Posterior cingulate gyrus (tissue), 11 donors: ENCODE measurements at places on chromosomes 4 and X.

DNA sequence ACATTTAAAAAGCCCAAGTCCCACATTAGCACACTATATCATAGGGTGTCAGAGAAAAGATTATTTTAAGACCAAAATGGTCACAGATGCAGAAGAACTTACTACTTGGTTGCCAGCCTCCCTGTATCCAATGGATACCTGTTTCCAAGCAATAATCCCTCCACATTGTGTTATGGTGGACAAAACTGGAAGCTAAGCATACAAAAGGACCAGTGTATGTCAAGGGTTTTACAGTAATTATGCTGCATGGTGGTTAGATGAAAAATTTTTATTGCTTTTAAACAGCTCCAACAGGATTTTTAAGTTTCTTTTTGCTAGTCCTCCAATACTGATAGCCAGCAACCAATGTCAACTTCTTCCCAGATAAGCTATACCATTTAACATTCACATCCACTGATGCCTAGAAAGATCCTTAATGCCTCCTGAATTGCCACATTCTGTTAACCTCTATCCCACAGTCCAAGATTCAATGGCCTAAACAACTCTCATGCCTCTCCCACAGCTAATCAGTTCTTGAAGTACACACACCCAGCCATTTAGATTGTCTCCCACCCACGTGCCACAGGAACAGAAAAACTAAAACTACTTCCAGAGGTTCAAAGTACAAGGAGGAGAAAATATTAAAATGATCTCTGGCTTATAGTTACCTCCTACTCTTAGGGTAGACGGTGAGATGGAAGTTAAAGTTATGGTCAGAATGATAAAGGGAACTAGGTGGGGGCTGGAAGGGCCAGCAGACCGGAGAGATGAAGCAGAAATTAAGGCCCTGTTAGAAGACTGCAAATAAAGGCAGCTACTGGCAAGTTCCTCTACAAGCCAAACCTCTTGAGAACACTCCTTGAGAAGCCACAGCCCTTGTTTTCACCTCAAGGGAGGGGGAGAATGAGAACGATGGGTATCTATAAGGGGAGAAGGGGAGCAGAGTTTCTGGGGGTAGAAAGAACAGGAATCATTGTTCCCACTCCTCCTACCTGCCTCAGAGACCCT, 5.5 kb downstream of the MED14 start:
- DNase-seq: no peak

DNA sequence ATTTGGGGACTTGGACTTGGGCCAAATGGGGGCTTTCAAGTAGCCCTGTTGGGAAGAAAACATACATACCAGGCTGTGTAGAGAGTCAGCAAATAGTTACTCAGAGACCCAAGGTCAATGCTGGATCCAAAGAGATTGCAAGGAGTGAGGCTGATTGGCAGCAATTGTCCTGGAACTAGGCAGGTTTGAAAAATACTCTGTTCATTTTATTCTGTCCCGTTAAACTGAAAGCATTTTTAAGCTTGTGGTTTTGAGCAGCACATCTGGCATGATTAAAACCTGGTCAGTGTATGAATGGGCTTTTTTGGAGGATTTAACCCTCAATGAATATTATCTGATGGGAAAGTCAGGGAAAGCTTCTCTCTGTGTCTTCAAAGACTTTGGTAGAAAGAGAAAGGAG, 294.3 kb upstream of the BOD1L1 start:
- no peak for DNase-seq

DNA sequence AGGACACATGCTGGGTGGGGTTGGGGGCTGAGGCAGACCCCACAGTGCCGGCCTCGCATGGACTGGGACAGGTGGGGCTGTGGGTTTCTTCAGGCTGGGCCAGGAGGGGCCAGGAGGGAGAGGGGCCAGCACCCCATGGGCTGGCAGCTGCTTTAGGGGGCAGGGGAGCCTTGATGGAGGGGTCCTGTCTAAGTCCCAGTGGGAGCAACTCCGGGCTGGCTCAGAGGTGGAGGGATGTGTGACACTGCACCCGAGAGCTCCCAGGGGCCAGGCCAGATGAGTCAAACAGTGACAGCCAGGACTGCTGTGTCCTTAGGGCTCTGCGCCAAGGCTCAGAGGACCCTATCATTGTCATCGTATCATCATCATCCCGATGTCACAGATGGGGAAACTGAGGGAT, 4.4 kb upstream of the ABLIM2 start:
- DNase-seq: no peak

DNA sequence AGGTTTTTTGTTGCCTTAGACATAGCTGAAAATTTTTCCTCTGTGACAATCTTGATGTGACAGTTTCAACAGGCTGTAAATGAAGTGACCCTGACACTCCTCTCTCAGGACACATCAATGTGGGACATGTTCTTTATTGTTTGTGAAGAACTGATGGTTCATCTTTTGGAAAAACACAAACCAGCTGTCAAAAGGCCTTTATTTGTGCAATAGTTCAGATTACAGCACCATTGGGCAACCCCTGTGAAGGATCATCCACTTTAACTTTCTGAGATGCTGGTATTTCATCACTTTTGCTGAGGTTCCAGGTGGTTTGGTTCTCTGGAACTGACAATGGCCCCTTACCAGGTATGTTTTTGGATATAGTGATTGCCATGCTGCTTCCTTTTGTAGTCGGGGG, 40.3 kb downstream of the OSTC start:
- no peak for DNase-seq

GRCh38 chr4:61841714-61842113, 641.6 kb downstream of the ADGRL3 start:
- DNase-seq: no peak

GRCh38 chr4:4358093-4358854, 28.6 kb upstream of the NSG1 start:
- DNase-seq: no peak

GRCh38 chrX:47247206-47247998, 14.6 kb downstream of the USP11 start:
- no peak for DNase-seq

- DNase-seq: no peak
Measured at GRCh38 chr4:165457793-165458192, 79.0 kb downstream of the CPE start.

- no peak for DNase-seq
Measured at GRCh38 chr4:3338321-3338838, 45.6 kb downstream of the RGS12 start.

DNA sequence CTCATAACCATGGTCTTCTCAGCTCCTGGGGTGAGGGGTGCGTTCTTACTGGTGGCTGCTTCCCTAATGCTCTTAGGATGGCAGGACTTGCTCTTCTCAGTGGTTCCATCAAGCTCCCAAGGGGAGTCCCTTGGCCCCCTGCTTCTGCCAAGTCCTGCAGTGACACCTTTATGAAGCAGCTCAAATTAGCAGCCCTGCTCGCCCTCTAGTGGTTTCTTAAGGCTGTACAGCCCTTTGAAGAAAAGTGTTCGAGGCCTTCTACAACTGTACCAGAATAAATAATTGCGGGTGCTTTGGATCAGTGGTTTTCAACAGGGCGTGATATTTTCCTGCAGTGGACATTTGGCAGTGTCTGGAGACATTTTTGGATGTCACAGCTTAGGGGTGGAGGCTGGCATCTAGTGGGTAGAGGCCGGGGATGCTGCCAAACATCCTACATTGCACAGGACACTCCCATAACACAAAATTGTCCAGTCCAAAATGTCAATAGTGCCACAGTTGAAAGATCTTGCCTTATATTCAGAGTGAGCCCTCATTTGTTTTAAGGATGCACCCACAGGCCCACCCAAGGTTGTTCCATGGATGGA, 204.7 kb upstream of the S100G start:
- no peak for DNase-seq

DNA sequence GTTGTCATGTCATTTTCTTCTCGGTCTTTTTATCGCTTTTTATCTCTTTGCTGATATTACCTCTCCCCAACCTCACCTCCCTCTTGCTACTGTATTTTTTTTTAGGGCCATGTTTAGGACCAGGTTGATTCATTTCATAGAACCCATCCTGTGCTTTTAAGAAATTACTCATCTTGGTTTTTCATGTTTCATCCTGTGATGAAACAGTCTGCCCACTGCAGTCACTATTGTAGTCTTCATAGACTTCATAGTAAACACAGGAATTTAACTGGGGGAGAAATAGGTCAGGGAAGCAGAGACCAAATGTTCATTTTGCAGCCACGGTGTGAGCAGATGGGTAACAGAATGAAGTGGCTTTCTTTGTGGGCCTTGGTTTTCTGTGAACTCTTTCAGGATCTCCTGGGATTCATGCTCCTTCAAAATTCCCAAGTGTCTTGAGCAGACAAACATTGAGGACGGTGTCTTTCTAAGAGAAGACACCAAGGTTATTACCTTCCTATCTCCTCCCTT, 161.8 kb downstream of the NAA11 start:
- DNase-seq: no peak

DNA sequence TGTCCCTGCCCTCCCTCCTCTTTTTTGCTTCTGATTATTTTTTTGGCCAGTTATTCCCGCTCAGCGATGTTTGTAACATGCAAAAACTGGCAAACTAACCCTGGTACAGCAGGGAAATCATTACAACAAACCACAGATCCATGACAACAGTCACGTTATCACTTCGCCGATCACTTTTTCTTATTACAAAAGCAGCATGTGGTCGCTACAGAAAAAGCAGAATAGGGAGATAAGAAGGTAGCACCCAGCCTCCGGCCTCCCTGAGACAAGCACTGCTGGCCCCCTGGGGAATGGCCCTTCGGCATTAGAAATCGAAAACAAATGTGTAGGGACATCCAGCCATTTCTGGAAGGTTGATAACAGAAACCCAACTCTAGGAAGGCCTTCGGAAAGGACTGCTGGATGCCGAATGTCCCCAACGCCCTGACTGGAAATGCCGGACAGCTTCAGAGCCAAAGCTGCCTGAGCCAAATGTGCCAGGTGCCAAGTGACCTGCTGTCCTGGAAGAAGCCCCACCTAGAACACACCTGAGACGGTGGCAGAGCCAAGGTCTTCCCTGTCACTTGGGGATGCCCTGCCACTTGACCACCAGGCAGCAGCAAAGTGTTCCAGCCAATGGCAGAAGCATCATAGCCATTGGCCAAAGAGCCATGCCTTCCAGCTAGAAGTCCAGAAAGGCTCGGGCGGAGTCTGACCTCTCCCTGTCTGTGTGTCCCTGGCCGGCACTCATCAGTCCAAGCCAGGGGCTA, 2.9 kb downstream of the IDH3G start:
- no peak for DNase-seq

DNA sequence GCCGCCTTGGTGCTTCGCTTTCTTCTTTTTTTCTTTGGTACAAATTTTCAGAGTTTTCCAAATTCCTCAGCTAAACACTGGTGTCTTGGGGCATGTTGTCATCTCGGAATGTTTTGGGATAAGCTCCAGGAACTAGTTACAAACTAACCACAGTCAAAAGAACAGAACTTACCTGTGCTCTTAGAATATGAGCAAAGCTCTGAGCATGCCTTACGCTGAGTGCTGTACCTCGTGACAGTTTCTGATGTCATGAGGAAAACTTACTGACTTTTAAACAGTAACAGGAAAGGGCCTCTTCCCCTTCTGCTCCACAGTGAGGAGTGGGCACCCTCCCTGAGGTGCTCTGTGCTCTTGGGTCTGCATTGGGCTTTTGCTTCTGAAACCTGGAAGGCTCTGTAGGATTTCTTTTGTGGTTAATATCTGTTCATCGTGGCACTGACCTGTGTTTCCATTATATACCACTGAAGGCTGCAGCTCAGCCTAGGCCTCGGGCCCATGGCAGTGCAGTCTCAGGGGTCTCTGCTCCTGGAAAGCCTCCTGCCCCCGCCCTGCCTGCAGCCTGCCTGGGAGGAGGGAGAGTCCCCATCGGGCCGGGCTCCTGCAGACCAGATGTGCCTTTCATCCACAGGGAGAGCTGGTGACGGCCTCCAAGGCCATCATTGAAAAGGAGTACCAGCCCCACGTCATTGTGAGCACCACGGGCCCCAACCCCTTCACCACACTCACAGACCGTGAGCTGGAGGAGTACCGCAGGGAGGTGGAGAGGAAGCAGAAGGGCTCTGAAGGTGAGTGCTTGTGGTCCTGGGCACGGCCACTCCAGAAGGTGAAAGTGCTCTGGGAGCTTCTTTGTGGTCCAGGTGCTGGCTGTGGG, 48.7 kb downstream of the NOP14 start:
- DNase-seq: peak; percentile 68

- no peak for DNase-seq
Measured at GRCh38 chr4:98493296-98493695, 165.1 kb downstream of the TSPAN5 start.

GRCh38 chr4:147747787-147748454, 16.0 kb downstream of the ARHGAP10 start:
- no peak for DNase-seq

- no peak for DNase-seq
Measured at GRCh38 chrX:85243155-85243554, 424 bp downstream of the SATL1 start.

GRCh38 chr4:137707102-137707620, 174.9 kb upstream of the PCDH18 start:
- DNase-seq: no peak

- no peak for DNase-seq
Measured at GRCh38 chr4:99430106-99430505, 5.0 kb downstream of the ADH7 start.

- DNase-seq: no peak
Measured at GRCh38 chr4:153074936-153075630, 129.2 kb upstream of the TRIM2 start.

DNA sequence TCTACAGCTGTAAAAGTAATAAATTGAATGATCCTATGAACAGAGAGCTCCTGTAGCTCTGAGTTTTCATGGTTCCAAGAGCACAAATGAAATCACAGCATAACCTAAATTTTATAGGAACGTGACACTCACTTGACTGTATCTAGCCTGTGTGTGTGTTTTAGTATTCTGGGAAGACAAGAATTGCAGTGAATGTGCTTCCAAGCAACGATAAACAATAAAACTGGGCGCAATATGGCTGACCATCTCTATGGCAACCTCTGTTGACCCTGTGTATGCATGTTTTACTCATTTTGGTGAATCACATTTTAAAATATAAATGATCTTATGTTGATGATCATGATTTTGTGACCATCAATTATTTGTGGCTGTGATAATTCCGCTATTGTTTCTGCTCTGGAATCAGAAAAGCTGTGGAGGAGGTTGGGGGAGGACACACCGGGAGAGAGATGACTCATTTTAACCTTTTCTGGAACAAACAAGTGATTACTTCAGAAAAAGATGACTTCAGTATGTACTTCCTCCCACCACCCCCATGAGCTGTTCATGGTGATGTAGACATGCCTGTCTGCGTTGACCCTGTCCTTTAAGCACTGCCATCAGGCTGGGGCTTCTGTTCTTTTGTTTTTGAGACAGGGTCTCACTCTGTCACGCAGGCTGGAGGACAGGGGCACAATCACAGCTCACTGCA, 31.8 kb downstream of the USP11 start:
- DNase-seq: no peak

DNA sequence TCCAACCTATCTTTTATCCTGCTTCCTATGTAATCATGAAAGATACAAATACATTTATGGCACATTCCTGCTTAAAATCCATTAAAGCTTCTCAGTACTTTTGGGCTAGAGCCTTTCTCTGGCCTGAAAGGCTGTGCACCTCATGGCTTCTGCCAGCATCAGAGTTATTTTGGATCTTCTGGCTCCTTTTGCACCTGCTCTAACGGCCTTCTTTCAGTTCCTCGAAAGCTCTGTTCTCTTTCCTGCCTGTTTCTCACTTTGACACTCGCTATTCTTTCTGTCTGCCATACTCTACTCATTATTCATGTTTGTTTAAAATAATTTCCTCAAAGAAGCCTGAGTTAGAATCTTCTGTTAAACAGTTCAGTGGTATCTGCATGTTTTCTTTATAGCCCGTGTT, 86.0 kb downstream of the LRP2BP start:
- no peak for DNase-seq
